ENCODE measurements at places on chromosomes 3 and 15.

DNA sequence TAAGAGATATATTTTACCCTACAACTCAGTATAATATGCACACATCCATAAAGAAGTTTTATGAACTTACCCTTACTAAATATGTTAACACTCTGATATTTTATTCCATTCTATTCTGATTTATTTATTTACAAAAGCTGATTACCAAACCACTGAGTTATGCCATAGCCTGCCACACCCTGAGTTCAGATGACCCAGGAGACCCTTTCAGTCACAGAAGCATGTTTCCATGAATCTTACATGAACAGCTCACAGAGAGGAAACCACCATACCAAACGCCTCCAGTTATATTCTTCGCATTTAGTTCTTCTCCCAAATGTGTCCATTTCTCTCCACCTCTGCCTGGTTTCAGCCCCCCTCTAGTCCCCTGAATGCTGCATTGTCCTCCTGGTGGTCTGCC lies 103.5 kb downstream of the SEMA5B start:
- DNase-seq: no peak

- no peak for DNase-seq
Observed at GRCh38 chr3:5022187-5022965, 43.1 kb downstream of the BHLHE40 start.

- DNase-seq: no peak
Observed at GRCh38 chr3:97612632-97613031, 151.9 kb upstream of the ARL6 start.

DNA sequence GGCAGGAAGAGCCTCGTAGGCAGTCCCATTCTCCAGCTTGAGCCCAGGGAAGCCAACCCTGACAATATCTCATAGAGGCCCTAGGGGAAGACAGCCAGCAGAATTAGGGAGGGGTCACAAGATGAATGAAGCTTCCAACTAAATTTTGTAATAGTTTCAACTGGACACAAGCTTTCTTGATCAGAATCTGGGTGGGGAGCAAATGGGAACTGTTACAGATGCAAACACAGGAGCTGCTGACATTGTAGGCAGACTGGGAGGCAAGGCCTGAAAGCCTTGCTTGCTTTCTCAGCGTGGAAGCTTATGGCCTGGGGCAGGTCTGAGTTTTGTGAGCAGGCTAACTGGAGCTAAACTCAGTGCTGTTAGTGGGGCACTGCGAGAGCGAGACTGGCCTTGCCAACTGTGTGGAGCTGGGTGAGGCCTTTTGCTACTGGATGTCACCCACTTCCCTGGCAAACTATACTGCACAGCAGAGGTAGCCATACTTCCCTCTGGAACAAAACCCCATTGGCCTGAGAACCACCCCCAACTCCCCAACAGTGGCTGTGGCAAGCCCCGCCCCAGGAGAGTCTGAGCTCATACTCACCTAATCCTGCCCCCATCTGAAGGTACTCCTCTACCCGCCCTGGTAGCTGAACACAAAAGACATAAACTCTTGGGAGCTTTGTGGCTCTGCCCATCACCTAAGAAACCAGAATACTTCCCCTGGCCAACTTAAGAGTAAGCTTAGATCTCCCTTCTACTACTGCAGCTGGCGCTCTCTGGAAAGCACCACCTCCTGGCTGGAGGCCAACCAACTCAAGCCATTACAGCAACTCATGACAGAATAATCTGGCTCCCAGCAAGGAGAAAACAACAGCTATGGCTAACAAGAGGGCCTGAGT lies 42.9 kb downstream of the CFAP20DC start:
- DNase-seq: peak; percentile 24

- no peak for DNase-seq
Observed at GRCh38 chr3:150920236-150920635, 15.0 kb upstream of the MINDY4B start.

GRCh38 chr3:106850437-106850836 lies 526.8 kb upstream of the CCDC54 start:
- DNase-seq: no peak

GRCh38 chr3:170703121-170703588 lies 117.3 kb upstream of the SLC7A14 start:
- no peak for DNase-seq

- no peak for DNase-seq
Observed at GRCh38 chr3:126937973-126938372, 44.9 kb upstream of the PLXNA1 start.

- DNase-seq: no peak
Observed at GRCh38 chr3:131561511-131561910, 58.7 kb upstream of the MRPL3 start.

DNA sequence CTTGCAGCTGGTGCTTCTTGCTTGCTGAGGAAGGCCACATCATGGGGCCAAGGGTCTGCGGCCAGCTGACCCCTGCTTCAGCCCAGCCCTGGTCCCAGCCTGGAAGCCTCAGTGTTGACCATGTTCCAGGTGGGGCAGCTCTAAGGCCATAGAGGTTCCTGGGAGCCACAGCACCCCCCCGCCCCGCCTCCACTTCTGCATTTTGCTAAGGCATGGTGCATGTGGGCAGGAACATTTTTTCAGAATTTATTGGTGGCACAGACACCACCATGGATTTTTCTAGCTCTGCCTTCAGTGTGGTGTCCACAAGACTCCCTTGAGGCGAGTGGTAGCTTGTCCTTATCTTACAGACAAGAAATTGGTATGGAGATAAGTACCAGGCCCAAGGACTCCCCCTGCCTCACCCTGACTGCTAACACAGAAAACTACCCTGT lies 1.9 kb upstream of the CHST14 start:
- DNase-seq: peak; percentile 23

GRCh38 chr3:191557322-191557721 lies 96.4 kb downstream of the PYDC2 start:
- DNase-seq: no peak

GRCh38 chr15:59611276-59612260 lies at the start of gene GCNT3:
GCNT3 (plus strand) TSS chr15:59611783; CDS start chr15:59618239, 6,456 bp downstream.
- DNase-seq: peak; percentile 15

GRCh38 chr3:39183211-39184080 lies 8.9 kb downstream of the XIRP1 start:
- DNase-seq: peak; percentile 47

DNA sequence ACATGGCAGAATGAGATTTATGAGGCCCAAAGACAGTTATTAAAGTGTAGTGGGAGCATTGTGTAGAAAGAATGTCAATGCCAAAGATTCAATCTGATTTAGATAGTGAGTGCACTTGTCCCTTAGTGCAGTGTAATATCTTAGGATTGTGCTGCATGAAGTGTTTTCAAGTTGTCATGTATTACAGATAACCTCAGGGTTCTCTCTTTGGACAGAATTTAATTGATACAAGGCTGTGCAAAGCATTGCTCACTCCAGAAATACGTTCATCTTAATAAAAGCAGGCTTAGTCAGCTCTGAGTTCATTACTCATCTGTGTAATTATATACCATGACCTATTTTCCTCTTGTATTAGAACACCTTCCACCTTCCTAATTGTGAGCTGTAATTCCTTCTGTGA lies 16.0 kb upstream of the GPR171 start:
- DNase-seq: no peak

GRCh38 chr3:58388550-58389091 lies 45.0 kb downstream of the PDHB start:
- no peak for DNase-seq

DNA sequence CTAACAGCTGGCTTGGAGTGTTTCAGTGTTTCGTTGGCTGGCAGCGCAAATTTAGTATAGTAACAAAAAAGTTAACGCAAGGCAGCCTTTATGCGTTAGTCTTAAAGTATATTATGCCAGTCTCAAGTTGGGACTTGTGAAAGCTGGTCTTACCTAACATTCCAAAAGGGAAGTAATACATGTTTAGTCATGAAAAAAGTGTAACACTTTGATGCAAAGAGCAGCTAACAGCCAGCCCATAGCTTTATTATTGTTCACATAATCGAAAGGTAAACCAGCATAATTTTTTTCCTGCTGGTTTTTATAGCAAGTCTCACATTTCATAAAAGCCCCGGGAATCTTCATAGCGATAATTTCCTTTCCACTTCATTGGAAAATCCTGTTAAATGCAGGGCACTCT lies 2.4 kb upstream of the GPR87 start:
- DNase-seq: no peak

DNA sequence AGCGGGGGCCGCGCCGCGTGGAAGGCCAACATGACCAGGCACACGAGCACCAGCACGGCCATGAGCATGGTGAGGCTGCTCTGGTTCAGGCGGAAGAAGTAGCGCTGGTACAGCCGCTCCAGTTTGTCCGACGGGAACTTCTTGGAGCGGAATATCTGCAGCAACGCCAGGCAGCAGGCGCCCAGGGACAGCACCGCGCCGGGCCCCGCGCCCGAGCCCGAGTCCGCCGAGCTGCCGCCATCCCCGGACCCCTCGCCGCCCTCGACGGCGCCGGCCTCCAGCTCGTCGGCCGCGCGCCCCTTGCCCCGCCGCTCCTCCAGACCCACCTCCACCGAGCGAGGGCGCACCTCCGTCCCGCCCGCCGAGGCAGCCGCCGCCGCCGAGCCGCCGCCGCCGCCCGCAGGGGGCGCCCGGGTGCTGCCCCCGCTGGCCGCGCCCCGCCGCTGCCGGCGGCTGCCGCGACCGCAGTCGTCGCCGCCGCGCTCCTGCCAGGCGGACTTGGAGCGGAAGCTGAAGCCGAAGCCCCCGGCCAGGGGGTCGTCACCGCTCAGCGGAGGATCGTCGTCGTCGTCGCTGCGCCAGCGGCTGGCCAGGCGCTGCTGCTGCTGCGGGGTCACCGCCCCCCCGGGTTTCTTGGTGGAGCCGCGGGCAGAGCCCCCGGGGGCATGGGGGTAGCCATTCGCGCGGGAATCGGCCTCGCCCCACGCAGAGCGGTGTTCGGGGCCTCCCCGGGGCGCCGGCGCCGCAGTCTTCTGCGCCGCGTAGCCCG lies 957 bp downstream of the ADCY5 start:
- no peak for DNase-seq

DNA sequence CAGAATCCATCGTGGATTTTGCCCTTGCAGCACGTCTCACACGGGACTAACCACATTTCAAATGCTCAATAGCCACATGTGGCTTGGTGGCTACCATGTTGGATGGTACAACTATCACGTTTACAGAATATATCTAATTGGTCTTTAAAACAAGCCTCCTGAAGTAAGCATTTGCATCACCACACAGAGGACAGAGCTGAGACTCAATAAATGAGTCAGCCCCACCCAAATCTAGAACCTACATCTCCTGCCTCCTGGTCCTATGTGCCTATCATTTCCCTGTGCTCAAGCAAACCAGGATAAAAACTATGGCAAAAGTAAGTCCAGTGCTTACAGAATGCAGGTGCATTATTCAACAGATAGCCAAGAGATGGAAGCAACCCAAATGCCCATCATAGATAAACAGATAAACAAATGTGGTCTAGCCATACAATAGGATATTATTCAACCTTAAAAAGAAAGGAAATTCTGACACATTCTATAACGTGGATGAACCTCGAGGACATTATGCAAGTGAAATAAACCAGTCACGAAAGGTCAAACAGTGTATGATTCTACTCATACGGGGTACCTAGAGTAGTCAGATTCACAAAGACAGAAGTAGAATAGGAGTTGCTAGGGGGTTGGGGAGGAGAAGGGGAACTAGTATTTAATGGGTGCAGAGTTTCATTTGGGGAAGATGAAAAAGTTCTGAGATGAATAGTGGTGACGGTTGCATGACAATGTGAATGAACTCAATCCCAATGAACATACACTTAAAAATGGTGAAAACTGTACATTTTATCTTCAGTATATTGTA lies 43.9 kb downstream of the SRGAP3 start:
- DNase-seq: no peak

DNA sequence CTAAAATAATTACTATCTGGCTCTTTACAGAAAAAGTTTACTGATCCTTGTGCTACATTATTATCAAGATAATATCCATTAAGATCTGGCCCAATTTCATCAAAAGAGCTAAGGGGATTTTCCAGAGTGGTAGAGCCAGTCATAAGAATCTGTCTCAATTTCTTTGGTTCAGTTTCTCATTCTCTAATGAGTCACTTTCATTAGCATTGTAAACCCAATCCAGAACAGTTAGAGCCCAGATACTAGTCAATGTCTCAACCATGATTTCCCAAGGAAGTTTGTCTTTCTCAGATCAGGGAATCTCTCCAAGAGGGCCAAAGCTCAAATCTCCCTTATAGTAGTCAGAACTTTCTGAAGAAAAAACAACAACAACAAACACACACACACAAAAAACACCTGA lies 131.1 kb upstream of the PPP2R3A start:
- DNase-seq: no peak

DNA sequence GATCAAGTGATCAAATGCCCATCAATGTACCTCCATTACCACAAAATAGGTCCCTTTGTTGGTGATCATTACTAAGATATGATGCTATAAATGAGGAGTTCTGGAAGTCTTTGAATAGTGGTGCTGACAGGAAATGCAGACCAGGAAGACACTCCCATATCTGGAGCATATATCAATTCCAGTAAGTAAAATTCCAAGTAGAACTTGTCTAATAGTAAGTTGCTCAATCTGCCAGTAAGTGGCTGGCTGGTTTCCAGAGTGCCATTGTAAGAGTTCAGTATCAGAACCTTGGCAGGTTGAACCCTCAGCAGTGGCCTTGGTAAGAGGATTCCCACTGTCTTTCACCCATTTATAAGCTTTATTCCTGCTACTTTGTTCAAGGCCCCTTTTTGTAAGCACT lies 379.9 kb upstream of the RBMS3 start:
- no peak for DNase-seq

DNA sequence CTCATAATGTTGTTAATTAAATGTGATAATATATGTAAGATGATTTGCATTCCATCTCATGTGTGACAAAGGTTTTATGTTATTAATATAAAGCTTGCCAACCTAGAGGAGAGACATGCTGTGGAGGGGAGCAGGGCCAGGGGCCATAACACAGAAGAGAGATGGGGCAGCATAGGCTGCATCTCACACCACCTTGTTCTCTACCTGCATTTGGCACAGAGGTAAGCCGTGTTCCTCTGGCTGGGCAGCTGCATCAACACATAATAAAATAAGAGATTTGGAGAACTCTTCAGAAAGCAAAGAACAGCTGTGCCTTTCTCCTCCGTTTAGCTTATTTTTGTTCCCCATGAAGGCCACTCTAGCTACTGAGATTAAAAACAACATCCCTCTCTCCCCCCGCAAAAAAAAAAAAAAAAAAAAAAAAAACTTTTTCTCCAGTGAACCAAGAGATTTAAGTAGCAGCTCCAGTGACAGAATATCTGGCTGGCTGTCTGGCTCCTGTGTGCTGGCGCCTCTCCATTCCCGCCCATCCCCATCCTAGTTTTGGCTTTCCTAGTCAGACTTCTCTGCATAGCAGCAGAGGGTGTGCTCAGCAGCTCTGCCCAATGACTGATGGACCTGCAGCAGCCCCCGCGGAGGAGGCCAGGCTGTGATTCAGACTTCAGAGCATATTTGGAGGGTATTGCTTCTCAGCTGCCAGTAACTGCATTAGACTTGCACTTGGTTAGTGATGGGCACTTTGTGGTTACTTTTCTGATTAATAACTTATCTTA lies 52.2 kb upstream of the STXBP5L start:
- DNase-seq: no peak

- DNase-seq: no peak
Observed at GRCh38 chr3:166283840-166284239, 446.6 kb upstream of the BCHE start.

GRCh38 chr3:35929158-35929557 lies 289.8 kb downstream of the ARPP21 start:
- no peak for DNase-seq
